ENCODE measurements at places on chromosomes 11 and 22.

DNA sequence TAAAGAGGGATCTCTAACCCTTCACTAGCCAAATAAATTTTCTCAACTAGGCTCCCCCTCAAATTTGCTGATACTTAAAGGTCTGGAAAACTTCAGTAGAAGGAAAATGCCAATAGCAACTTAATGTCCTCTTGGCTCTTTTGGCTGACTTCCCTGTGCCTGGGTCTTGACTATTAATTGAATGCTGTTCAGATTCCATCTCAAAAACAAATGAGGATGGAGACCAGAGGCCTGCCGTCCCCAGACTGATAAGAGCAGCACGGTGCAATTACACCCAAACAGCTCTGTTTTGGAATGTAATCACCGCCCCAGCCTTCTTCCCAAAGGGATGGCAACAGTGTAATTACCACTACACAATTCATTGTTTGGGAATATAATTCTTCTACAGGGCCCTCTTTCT, 89.3 kb upstream of the CHRM4 start:
- no peak for DNase-seq

GRCh38 chr11:44067266-44067665, 1.2 kb downstream of the ACCS start:
- no peak for DNase-seq

DNA sequence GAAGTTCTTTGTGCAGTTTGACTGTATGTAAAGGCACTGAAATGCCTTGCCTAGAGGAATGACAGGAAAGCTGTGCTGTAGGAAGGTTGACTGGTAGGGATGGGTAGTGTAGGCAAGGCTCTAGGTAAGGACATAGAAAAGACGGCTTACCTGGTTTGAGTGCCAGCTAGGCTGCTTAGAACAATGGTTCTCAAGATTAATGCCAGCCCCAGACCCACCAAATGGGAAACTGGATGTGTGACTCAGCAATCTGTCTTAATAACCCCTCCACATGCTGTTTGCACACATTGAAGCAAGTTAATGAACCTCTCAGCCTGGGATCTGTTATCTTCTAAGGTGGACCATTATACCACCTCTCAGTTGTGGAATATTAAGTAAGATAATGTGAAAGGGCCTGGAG, 3.7 kb downstream of the RPS3 start:
- DNase-seq = no peak

DNA sequence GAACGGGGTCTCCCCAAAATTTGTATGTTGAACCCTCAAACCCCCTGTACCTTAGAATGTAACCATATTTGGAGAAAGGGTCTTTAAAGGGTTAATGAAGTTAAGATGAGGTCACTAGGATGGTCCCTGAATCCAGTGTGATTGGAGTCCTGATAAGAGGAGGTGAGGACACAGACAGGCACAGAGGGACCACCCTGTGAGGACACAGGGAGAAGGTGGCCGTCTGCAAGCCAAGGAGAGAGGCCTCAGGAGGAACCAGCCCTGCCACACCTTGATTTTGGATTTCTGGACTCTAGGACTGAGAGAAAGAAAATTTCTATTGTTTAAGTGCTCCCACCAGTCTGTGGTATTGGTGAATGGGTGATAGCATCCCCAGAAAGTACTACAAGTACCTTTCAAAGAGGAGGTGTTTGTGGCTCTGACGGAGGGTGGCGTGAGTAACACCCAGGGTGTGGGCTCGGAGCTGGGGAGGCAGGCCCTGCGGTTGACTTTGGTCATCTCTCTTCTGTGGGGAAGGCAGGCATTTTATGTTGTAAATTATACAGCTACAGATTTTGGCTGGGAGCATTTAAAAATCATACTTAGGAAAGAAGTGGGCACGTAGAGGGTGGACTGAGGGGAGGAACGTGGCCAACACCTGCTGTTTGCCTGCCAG, 13.8 kb downstream of the MRGPRF start:
- no peak for DNase-seq

GRCh38 chr11:68263444-68264035, 8.2 kb downstream of the C11orf24 start:
- DNase-seq = no peak

DNA sequence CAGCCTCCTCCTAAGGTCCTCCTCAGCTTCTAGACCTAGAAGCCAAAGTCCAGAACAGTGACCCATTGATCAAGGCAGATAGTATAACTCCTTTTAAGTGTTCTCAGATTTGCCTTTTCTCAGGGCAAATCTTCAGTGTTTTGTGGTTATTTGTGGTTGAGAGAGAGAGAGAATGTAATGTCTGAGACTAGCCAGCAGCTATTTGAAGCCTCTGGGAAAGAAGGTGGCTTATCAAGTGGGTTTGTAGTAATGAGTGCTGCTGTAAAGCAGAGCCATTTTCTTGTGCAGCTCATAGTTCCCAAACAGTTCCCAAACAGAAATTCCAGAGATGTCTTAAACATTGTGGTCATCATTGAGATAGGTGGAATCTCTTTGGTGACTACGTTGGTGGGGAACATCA, 89.5 kb downstream of the RNF169 start:
- DNase-seq = no peak

- no peak for DNase-seq
These were observed 181.8 kb upstream of the RAG2 start for GRCh38 chr11:36779791-36780190.

GRCh38 chr22:46405901-46406300, 70.4 kb downstream of the TRMU start:
- no peak for DNase-seq

DNA sequence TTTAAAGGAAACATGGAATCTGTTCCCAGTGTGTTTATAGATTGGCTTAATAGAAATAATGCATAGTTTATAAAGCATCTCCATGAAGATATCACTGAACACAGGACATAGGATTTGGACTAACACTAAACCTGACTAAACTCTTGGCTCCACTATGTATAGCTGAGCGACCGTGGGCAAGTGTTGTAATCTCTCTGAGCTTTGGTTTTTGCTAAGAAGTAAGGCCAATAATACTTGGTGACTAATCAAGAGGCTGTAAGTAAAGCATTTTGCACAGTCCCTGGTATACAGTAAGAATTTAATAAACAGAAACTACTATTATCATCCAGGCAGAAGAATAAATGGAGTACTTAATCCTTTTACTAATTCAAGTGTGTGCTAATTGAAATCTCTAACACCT, 125.5 kb upstream of the MTMR2 start:
- DNase-seq = no peak

DNA sequence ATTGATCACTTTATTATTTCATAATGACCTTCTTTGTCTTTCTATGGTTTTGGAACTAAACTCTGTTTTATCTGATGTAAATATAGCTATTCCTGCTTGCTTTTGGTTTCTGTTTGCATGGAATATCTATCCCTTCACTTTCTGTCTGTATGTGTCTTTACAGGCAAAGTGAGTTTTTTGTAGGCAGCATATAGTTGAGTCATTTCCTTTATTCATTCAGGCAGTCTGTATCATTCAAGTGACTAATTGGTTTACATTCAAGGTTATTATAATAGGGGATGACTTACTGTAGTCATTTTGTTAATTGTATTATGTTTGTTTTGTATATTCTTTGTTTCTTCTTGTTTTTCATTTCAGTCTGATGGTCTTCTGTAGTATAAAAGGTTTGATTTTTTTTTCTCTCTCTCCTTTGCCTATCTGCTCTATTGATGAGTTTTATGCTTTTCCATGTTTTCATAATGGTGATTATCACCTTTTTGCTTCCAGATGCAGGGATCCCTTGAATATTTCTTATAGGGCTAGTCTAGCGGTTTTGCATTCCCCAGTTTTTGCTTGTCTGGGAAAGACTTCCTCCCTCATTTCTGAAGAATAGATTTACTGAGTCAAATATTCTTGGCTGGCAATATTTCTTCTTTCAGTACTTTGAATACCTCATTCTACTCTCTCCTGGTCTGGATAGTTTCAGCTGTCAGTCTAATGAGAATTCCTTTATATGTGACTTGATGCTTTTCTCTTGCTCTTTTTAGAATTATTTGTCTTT, 50.4 kb downstream of the GDPD4 start:
- no peak for DNase-seq

GRCh38 chr11:76624500-76625379, 45.8 kb downstream of the LRRC32 start:
- DNase-seq = no peak

- peak; percentile 45 for DNase-seq
These were observed at the start of gene PKNOX2 for GRCh38 chr11:125164422-125165110. TSS of gene PKNOX2 (plus strand) at chr11:125164751. CDS start at chr11:125351306, 186,555 bp downstream.

- DNase-seq = no peak
These were observed 6.1 kb downstream of the ARHGAP8 start for GRCh38 chr22:44758344-44758973.

DNA sequence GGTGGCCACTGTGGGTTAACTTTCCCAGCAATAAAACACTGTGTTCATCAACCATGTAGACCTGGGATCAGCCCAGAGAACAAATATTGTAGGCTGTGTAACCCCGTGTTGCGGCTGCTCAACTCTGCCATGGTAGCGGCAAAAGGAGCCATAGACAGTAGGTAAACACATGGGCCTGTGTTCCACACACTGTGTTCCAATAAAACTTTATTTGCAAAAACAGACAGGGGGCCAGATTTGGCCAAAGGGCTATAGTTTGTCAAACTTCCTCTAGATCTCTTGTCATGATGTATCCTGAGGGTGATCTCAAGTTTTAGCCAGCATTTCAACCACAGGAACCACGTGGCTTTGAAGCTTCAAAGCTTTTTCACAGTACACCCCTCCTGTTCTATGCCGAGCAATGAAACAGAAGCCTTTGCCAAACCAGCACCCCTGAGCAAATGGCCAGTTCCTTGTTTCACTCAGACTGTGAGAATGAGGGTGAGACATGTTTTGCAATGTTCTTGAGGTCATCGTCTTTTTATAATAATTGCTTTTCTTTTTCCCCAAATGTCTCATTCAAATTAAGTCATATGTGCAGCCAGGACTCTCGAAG, 49.9 kb upstream of the FADD start:
- no peak for DNase-seq

- DNase-seq = no peak
These were observed 3.2 kb downstream of the NEFH start for GRCh38 chr22:29483254-29483653.

- DNase-seq = no peak
These were observed 39.8 kb downstream of the CSTPP1 start for GRCh38 chr11:46976182-46976854.

- DNase-seq = no peak
These were observed 349.2 kb downstream of the AASDHPPT start for GRCh38 chr11:106426696-106427095.

DNA sequence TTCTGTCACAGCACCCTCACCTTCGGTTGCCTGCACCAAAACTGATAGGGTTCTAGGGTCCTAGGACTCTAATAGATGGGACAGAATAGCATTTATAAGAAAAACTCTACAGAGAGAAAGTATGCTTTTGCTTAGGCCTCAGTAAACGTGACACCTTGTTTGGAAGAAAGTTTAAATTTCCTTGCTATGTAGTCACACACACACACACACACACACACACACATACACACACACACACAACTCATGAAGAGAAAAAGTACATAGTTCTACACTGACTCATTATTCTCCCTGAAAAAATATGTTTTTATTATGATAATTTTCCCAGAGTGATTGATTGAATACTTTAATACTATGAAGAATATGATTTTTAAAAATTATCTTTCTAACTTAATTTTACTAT, 220.8 kb upstream of the SNX19 start:
- DNase-seq = no peak

- no peak for DNase-seq
These were observed 62.2 kb upstream of the HEPHL1 start for GRCh38 chr11:93958991-93959390.

DNA sequence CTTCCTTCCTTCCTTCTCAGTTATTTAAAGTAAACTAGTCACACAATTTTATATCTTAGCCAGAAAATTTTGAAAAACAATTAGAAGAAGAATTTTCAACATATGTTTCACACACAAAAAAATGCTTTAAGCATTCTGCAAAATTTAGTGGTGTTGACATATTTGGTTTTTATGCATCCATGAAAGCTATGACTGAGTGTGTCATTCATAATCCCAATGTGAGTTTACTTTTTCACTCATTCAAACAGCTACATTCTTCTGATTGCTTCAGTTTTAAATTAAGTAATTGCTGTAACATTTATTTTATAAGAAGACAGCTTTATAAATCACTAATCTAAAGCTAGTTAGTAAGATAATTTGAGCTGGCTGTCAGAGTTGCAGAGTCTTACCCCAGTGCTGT, 453.5 kb downstream of the LRRC4C start:
- DNase-seq = no peak

- DNase-seq = no peak
These were observed 57.6 kb upstream of the OLFML1 start for GRCh38 chr11:7427733-7428132.

GRCh38 chr22:36406721-36407120, 19.0 kb upstream of the MYH9 start:
- no peak for DNase-seq

DNA sequence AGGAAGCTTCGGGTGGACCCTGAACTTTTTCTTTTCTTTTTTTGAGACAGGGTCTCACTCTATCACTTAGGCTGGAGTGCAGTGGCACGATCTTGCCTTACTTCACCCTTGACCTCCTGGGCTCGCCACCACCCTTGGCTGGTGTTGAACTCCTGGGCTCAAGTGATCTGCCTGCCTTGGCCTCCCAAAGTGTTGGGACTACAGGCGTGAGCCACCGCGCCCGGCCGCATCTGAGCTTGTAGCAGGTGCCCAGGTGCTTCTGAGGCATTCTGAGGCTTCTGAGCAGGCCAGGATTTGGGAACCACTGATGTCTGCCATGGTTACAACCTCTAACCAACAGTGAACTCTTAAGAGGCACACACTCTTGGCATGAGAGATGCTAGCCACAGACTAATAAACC, 5.1 kb downstream of the USP35 start:
- DNase-seq = no peak

DNA sequence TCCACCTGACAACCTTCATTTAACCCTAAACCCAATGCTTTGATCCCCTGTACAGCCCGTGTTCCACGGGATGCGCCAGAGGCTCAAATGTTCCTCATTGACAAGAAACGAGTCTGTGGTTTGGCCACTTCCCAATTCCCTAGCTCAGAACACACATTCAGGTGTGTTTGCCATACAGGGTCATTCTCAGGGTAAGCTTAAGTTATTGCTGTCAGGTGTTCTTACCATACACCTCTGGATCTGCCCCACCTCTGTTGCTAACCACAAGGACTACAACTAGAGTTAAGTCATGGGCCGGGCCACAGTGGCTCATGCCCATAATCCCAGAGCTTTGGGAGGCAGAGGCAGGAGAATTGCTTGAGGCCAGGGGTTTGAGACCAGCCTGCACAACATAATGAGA, 45.6 kb upstream of the POLD3 start:
- no peak for DNase-seq

- DNase-seq = no peak
These were observed 52.5 kb downstream of the BTG4 start for GRCh38 chr11:111459506-111460270.

Data from T1000 (cell line).